Tibial nerve (tissue), 4 donors: ENCODE measurements at places on chromosomes 5 and 9. TPM values are rescaled to one million over a fixed set of nuclear protein-coding genes. Genes with fewer than 3 reads are reported as not detected.

- DNase-seq: no peak
These were observed 32.7 kb downstream of the UBE2D2 start for GRCh38 chr5:139593716-139594319.

DNA sequence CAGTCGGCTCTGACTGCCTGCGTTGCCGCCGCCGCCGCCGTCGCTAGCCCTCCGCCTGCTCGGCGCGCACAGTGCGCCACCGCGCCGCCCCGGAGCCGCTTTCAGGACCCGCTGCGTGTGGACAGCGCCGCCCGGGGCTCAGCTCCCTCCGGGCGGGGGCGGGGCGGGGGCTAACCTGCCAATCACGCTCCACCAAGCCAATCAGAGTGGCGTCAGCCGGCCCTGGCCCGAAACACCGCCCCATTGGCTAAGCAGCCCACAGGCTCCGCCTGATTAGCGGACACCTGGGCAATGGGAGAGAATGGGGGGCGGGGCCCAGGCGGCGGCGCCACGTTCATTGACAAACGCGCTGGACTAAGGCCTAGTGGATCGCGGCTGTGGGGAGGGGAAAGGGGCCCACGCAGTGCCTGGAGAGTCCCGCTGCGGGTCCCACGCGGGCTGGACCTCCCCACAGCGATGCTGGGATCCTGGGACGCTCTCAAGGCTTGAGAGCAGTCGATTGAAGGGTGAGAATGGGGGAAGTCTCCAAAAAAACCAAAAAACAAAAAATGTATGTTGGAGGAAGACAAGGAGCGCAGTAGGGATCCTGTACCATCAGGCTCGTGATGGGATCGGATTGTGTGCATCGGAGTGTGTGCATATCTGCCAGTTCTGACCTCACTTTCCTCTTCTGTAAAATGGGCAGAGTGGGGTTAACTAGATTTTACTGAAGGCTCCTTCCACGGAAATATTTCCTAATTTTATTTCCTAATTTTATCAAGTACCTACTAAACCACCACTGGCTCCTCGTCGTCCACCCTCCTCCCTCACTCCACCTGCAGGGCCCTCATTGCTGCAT lies 6.3 kb downstream of the PAX5 start:
- DNase-seq: peak; percentile 47

Gene C5orf52
- total RNA-seq: not detected

Gene PLAC8L1
- not detected for total RNA-seq

GRCh38 chr5:14249258-14250082 lies 106.3 kb downstream of the TRIO start:
- DNase-seq: no peak

GRCh38 chr5:116645627-116646026 lies 71.0 kb upstream of the SEMA6A start:
- no peak for DNase-seq

- DNase-seq: no peak
These were observed 60.5 kb downstream of the ANKH start for GRCh38 chr5:14810928-14811572.

DNA sequence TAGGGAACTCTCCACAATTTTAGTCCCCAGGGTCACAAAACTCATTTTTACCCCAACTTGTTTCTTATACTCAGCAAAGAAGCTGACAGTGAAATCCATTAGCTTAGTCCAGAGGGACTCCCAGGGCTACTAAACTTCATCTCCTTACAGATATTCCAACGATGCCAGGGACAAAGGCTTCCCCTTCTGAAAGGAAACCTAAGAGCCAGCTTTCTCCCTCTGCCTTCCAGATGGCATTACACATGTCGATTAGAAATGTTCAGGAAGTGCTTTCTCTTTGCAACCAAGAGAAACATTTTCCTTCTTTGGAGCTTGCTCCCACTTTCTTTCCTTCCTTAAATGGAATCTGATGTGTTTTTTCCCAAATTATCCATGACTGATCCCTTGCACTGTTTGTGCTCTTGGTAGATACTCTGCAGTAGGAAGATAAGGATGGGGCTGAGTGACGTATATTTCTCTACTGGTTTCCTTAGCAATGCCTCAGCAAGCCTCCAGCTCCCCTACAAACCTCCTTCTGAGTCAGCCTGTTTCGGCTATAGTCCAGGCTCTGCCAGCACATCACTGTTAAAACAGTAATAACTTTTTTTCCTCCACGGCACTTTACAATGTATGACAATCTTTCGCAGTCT lies 43.0 kb upstream of the HTR4 start:
- DNase-seq: no peak

DNA sequence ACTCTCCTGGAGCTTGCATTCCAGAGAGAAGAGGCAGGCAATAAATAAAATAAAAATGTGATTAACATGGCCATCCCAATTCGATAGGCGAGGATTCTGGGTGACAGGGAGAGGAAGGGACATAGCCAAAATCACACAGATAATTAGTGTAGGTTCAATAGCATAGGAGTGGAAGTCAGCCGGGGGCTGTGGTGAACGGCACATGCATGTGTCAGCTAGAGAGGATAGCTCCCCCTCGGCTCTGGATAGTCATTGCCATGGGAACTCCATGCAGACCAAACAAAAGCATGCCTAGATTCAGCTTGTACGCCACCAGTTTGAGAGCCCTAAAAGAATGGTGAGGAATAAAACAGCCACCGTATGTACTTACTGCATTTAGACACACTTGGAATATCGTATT lies 223.5 kb downstream of the GRIA1 start:
- DNase-seq: no peak

- no peak for DNase-seq
These were observed 433.1 kb upstream of the CDH18 start for GRCh38 chr5:20420991-20421595.

Gene OLFML2A
- 94.3 TPM for total RNA-seq

GRCh38 chr9:36939214-36939613 lies 94.9 kb downstream of the PAX5 start:
- no peak for DNase-seq

Gene LCN9
- total RNA-seq: not detected

DNA sequence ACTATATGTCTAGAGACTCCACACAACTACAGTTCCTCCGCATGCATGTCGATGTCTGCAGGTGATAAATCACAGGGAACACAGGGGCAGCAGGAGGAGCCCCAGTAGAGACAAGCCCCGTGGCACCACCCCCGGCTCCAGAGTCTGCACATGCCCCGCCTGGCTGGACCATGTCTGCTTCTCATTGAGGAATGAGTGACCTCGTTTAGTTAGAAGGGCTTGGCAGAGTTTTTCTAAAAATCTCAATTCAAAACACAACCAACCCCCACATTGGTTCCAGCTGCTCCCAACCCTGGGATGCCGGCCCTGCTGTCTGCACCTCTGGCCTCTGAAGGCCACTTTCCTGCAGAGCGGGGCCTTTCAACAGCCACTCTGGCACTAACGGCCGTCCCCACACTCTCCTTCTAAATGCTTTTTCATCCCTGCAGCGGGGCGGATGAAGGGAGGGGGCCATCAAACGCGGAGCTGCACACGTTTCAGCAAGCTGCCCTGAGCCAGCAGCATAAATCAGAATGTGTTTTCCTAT lies 106.3 kb downstream of the ROR2 start:
- DNase-seq: no peak

Gene LHX3
- total RNA-seq: not detected

DNA sequence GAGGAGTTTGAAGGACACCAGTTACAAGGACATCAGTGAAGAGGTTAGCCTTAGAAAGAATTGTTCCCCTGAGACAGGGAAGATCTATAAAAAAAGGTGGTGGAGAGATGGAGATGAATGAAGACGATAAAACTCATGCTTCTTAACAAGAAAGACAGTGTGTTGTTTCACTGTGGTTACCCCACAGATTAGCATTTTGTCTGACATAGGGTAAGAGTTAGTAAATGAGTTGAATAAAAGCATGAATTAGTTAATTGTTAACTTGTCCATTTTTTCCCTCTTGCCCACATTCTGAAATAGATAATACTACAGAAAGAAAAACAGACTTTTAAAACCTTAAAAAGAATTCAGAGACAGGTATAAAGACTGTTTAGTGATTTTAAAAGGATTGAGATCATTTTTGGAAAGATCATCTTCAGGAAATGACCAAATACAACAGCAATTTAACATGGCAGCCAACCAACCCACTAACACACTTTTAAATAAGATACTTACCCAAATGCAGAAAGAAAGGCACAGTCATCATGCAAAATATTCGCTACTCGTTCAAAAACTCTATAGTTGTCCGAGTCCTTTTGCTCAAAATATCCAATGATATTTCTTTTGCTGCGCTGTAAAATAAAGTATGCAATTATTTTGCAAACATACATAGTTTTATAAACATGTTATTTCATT lies 78.5 kb downstream of the ERP44 start:
- no peak for DNase-seq

GRCh38 chr9:90343366-90343765 lies 299.3 kb downstream of the DIRAS2 start:
- no peak for DNase-seq

Gene CCNO
- 0.30 TPM for total RNA-seq

Gene TMEM252
- total RNA-seq: not detected

DNA sequence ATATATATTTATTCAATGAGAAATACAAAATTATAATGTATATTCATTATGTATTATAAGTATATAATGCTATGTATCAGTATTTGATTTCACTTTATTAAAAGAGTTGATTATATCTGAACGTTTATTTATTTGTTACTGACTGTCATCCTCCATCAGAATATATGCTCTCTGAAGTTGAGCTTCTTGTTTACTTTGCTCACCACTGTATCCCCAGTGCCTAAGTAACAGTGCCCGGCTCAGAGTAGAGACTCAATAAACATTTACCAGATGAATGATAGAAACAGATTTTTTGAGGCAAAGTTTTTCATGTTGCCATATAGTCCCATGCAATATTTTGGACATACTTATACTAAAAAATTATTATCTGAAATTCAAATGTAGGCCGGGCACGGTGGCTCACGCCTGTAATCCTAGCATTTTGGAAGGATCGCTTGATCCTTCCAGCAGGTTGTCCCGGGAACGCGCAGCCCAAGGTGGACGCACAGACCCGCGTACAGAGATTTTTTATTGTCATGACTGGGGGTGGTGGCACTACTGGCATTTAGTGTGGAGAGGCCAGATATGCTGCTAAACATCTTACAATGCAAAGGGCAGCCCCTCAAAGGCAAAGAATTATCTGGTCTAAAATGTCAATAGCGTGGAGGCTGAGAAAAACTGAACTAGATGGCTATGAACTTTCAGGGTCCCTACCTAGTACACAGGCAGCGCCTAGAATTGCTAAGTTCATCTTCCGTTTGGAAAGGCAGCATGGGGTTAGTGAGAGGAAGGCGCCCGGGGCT lies 761 bp upstream of the DNAJC25 start:
- no peak for DNase-seq

Gene ADAMTS2
- 51.6 TPM for total RNA-seq

DNA sequence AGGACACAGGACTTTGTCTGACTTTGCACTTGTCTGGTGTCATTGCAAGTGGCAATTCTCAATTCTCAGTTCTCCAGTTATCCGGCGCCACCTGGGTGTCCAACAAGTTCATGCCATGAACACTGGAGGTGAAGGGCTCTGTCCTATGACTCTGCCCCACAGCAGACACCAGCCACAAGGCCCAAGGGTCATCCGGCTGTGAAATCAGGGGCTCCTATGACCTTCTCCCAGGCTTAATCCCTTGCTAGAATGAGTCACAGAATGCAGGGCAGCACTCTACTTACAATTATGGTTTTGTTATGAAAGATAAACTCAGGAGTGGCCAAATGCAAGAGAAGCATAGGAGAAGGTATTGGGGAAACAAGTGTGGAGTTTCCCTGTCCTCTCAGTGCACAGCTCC lies 392.0 kb downstream of the GADD45G start:
- no peak for DNase-seq

- no peak for DNase-seq
These were observed 305.4 kb upstream of the KIF2A start for GRCh38 chr5:62000646-62001045.

GRCh38 chr9:84841931-84842330 lies 172.4 kb downstream of the NTRK2 start:
- DNase-seq: no peak

DNA sequence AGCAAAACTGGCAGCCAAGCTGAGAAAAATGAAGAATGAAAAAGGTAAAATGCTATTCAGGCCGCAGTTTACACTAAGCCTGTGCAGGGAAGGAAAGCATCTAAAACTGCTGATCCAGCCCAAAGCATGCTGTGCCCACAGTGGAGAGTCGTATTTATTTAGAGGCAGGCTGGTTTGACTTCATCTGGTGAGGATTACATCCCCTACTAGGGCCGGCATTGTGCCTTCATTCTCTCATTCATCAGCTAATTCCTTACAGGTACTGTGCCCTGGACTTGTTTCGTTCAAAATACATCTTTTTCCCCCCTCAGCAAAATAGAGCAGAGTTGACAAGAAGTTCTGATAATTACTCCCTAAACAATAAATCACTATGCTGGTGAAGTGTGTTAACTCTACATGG lies 137.5 kb upstream of the DAP start:
- no peak for DNase-seq

DNA sequence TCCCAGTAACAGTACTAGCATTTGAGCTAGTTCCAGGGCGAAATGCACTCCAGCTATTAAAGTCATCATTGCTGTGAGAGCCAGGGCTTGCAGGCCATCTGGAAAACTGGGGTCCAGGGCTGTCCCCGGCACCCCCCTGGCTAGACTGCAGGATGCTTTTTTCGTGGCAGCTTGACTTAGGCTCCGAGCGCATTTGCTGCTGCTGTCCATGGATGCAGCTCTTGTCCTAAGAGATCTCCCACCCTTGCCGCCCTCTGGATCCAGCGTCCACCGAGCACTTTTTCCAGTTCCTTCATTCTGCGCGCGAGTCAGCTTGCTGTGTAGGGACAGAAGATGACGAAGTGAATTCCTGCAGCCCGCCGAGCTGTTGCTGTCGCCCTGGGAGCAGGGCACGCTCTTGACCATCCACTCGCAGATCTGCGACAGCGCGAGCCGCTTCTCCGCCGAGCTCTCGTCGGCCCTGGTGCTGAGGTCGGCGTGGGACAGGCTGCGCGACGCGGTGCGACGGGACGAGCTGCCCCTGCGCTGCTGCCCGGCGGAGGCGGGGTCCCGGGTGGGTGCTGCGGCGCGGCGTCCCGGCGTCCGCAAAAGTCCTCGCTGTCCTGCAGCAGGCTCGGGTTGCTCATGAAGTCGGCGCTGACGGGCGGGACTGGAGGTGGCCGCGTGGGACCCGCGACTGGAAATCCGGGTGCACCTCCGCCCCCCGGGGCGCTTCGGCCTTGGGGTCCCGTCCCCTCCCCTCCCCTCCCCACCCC lies 30.7 kb downstream of the OR2V1 start:
- no peak for DNase-seq

Gene CEP78
- total RNA-seq: 21.3 TPM
